ENCODE measurements at places on chromosomes 5 and 9. TPM values are rescaled to one million over a fixed set of nuclear protein-coding genes. Genes with fewer than 3 reads are reported as not detected.

SKIC3 gene
- total RNA-seq: 25.2 TPM

CDHR2 gene
- 9.6 TPM for total RNA-seq

DNA sequence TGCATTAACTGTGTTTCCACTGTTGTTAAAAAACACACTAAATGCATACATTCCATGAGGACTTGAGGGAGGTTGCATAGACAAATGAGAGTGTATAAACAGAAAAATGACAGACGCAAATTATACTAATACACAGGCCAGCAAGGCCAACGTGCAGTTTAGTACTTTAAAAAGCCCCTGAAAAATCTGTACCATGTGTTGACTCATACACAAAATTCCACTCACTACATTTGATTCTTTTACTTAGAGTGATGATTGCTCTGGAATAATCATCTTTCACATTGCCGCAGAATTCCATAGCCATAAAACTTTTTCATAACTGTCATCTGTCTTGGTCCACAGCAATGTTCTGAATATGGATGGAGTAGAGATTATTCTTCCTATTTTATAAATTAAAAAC lies 215.7 kb downstream of the FAM114A2 start:
- no peak overlapping the region for H3K27ac ChIP-seq
- no peaks in the 10 kb centered on the region for H3K36me3 ChIP-seq
- no peak for DNase-seq
- H3K4me1 ChIP-seq: no peaks in the 10 kb centered on the region
- H3K27me3 ChIP-seq: no peaks in the 10 kb centered on the region

DNA sequence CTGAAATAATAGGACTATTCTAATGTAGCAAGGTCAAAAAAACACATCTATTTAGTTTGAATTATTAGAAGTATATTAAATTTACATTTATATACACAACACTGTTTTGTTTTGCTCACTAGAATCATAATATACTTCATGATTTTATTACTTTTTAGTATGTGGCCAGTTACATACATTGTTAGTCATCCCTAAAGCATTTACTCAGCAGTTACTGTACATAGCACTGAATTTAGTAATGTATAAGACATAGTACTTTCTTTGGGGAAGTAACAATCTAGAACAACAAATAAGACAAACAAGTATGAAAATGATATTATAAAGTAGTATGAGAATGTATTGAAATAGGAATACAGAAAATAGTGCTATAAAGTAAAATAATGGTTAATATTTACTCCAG lies 28.2 kb downstream of the ERCC8 start:
- peaks cover 22% of the 10 kb centered on the region for H3K36me3 ChIP-seq
- H3K4me3 ChIP-seq: no peak overlapping the region
- H3K4me1 ChIP-seq: no peaks in the 10 kb centered on the region

DNA sequence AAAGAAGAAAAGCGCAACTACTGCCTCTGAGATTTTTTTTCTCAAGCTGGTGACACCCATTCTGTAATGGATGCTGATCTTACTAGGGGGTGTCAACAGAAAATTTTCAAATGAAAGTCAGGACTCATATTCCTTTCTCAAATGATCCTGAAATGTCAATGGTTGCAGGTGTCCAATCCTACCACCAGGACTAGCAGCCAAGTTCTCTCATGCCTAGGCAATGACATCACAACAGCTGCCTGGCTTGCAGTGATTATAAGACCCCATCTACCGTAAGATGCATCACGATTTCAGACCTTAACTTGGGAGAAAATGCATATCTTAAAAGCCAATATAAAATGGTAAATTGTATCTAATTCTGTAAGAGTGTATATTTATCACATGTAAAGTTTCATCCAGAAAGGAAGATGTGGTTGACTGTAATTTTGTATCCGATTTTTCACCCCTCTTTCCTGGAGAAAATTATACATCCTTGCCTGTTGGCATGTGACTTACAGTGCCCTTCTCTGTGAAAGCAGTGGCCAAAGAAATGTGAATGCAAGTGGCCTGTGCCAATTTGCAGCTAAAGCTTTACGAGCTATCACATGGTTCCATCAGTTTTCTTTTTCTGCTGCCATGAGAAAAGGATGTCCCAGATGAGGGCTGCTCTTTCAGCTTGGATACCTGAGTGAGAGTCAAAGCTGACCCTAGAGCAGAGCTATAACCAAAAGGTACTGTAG lies 104.4 kb downstream of the DENND1A start:
- no peaks in the 10 kb centered on the region for H3K4me1 ChIP-seq
- no peak overlapping the region for H3K27ac ChIP-seq
- no peak for DNase-seq
- H3K36me3 ChIP-seq: no peaks in the 10 kb centered on the region
- no peak overlapping the region for H3K4me3 ChIP-seq

- no peaks in the 10 kb centered on the region for H3K36me3 ChIP-seq
- H3K4me3 ChIP-seq: no peak overlapping the region
- peak; percentile 16 for DNase-seq
Measured at GRCh38 chr9:81028504-81028903, 660.8 kb downstream of the TLE1 start.

DNA sequence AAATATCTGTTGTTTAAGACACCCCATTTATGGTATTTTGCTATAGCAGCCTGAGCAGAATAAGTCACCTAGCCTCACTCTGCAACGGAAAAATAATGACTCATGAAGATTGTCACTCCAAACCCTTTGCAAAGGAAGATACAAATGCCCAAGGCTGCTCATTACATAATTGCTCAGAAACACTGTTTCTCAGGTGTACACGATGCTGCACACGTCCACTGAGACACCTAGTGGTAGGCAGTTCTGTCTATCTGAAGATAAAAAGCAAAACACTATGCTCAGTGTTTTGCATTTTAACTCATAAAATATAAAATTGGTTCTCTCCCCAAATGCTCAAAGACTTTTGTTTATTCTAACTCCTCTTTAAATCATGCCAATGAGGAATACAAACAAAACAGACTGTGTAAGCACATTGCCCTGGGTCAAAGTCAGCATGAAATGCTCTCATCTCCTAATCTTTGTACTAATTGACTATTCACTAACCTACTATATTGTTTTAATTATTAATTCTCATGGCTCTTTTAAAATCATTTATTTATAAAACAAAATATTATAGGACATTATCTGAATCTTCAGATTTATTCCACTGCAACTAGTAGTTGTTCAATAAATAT lies 7.7 kb upstream of the TSLP start:
- no peak overlapping the region for H3K27ac ChIP-seq
- peaks cover 12% of the 10 kb centered on the region for H3K27me3 ChIP-seq
- peak; percentile 28 for DNase-seq
- no peaks in the 10 kb centered on the region for H3K4me1 ChIP-seq
- no peaks in the 10 kb centered on the region for H3K36me3 ChIP-seq

All from stomach (tissue), 19 donors.